Smooth muscle cell of bladder (primary cell): ENCODE measurements at places on chromosomes 3 and 15. TPM values are rescaled to one million over a fixed set of nuclear protein-coding genes. Genes with fewer than 3 reads are reported as not detected.

The CLDN18 gene
- total RNA-seq, result not detected in 2 replicates

The MRAS gene
- total RNA-seq, result 37.0 and 67.5 TPM in 2 replicates

The CAPN3 gene
- 1.6 and 1.7 TPM in 2 replicates for total RNA-seq

The LRTM1 gene
- not detected in 2 replicates for total RNA-seq
